ENCODE measurements at places on chromosomes 1 and 21. TPM values are rescaled to one million over a fixed set of nuclear protein-coding genes. Genes with fewer than 3 reads are reported as not detected.

DNA sequence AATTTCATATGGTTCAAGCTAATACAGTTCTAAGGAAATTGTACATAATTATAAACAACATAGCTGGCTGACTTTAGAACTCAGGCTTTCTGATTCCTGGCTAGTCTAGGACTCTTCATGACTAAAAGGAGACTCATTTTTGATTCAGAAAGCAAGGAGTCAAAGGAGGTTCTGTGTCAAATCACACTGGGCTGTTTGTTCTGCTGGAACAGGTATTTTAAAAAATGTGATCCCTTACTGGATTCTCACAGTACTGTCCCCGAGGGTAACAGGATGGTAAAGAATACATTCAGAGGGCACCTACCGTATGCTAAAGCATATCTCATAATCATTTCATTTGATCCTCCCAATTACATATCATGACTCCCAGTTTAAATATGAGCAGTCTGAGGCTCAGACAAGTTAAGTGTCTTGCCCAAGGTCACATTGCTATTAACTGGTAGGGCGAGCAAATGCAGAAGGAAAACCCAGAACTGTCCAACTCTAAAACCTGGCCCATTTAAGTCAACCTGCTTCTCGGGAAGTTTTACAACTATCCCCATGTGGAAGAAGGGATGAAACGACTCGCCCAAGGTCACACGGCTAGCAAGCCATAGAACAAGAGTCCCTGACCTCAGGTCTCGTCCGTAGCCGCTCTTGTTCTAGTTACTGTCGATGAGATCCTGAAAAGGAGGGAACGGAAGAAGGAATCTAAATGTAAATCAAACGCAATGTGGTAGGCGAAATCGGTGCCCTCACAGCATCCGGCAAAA, 675 bp downstream of the MYSM1 start:
- DNase-seq: no peak

DNA sequence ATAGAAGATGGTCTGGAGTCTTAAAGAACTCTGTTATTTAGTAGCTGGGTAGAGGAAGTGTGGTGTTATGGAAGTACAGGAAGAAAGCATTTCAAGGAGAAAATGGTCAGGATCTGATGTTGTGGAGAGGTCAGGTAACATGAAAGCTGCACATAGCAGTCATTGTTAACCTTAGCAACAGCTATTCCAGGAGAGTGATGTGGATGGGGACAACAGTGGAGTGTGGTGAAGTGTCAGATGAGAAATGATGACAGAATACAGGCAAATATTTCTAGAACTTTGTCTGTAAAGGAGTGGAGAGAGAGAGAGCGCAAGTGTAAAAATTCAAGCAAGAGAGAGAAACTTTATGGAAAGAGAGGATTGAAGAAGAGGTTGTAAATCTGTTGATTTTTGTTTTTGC, 15.6 kb downstream of the TLCD4 start:
- no peak for DNase-seq

Gene APCS
- not detected for polyA plus RNA-seq

DNA sequence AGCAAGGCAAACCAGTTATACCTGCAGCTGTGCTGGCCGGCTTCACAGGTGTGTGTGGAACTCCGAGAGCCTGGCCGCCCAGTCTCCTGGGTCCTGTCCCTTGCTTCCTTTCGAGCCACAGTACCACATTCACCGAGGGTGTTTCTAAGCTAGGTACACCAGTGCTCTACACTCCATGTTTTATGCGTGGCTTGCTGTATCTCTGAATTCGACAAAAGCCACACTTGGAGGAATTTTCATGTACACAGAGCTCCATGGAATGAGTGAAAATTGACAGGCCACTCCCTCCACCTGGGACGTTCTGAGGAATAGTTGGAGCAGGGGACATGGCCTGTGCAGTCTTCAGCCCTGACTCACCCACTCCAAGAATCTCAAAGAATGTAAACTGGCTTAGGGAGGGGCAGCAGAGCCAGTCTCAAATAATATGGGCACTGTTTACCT, 14.0 kb downstream of the ETS2 start:
- no peak for DNase-seq

GRCh38 chr1:26603856-26604255, 74.3 kb downstream of the RPS6KA1 start:
- no peak for DNase-seq

DNA sequence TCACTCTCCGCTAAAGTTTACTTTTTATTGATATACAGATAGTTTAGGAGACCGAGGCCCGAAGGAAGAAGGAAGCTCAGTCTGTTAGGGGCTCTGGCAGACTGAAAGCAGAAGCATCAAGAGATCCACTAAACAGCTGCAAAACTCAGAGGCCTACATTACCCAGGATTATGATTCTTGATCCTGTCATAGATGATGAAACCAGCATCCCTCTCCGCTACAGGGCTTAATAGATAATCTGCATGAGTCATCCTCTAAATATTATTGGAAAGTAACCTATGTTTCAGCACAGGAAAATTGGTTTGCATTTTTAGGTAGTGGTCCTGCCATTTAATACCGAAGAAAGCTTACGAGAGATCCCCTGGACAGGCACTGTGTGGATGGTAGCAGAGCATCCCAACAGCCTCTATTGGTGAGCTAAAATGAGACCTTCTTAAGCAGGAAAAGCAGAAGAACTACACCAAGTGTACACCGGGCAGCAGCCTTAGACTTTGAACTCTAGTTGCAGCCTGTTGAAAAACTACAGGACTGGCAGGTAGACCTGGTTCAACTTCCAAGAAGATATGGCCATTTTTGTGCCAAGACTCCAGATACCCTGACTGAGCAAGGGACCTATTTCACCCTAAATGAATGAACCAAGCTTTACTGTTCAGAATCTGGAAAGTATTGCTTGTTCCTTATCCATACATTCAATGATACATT, 6.8 kb downstream of the CASQ2 start:
- DNase-seq: no peak

GRCh38 chr1:66729523-66729922, 22.7 kb upstream of the DYNLT5 start:
- no peak for DNase-seq

- DNase-seq: no peak
Measured at GRCh38 chr1:194830387-194830786, 1644.0 kb upstream of the B3GALT2 start.

DNA sequence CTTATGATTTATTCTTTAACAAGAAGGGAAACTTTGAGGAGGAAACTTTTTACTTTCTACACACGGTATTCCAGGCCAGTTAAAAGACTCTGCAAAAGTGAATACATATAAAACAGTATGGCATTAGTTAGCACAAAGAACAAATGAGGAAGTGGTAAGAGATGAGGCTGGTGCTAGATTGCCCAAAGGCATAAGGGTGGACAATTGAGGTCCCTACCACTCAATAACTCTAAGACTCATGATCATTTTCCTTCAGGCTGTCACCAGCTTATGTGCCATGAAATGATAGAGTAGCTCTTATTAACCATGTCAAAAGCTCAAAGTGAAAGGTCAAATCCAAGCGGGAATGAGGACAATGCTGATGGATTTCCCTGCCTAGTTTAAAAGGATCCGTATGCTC, 124.5 kb downstream of the TBX15 start:
- no peak for DNase-seq

GRCh38 chr1:99877568-99877967, 27.4 kb downstream of the AGL start:
- no peak for DNase-seq

Gene TFF1
- polyA plus RNA-seq: 0.94 TPM
